ENCODE measurements at places on chromosomes 1 and 21.

- DNase-seq, result no peak
Measured at GRCh38 chr1:240295811-240296210, 204.1 kb downstream of the FMN2 start.

DNA sequence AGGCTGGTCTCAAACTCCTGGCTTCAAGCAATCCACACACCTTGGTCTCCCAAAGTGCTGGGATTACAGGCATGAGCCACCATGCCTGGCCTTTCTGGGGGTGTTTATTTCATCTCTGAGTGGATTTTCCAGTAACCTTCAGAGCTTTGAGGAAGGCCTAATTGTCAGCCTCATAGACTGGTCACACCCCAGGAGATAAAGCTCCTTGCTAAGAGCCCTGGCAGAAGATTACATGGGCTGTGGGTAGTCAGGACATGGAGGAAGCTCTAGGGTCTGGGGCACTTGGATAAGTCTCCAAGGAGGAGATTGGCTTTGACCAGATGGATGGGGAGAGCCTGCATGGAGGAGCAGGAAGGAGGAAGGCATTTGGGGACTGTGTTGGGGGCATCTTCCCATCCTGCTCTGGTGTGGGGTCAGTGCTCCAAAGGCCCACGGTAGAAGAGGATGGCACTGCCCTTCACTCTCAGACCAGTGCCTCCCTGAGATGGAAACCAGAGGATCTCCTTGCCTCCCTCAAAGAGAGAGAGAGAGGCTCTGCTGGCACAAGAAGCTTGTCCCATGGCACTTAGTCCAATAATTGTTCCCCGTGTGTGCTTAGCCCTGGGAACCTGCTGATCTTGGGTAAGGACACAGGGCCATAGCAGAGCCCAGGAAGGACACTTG, 14.7 kb upstream of the GSTM4 start:
- no peak for DNase-seq

DNA sequence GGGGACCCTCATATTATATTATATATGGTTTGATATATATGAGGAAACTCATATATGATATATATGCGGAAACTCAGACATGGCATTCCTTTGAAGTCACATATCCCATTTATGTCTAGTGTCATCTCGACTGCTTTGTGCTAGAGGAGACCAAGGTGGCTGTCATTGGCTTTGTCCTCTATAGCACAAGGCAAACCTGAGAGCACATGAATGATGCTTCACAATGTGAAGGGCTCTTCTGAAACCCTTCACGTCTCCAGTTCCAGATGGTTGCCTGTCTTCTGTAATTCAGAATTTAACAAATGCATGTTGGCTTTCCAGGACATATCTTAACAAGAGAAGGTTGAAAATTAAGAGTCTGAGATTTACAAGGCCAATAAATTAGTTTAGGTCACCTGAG, 303.6 kb downstream of the BARHL2 start:
- no peak for DNase-seq

- DNase-seq, result no peak
Measured at GRCh38 chr1:222288053-222288452, 259.9 kb downstream of the HHIPL2 start.

DNA sequence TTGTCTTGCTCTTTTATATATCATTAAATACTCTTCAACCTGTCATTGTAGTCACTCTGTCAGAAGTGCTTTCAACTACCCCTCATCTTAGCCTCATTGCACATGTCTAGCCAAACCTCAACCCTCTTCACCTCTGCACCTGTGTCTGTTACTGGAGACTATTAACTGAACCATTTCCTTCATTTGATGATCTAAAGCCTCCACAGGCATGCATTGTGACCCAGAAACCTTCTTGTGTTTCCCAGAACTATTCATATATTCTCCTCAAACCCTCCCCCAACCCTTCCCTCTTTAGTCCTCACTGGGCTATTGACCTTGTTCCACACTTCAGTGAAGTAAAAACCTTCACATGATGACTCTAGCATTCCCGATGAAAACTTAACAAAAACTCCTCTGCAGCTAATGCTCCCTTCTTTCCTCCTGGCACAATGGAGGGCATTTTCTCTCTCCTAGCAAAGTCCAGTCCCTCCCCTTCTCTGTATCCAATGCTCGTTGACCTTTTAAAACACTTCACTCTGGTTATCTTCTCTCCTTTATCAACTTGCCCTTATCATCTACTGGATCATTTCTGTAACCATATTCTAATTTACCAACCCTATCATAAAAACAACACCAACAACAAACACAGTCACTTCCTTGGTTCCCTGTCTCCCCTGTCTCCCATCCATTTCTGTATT, 86.1 kb downstream of the BACH1 start:
- no peak for DNase-seq

DNA sequence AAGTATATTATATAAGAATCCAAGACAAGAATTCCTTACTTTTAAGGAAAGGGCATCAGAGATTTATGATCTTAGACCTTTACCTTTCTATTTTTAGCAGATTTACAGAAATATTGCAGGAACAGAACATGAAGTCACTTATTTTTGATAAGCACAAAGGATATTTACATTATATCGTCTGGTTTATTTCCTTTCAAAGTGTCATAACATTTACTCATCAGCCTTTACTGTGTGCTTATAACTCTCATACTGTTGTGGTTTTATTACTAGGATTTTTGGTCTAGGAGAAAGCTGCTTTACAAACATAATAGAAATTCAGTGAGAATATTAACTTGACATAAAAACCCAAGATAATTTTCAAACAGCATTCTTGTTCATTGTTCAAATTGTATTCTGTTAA, 47.6 kb downstream of the APP start:
- no peak for DNase-seq

DNA sequence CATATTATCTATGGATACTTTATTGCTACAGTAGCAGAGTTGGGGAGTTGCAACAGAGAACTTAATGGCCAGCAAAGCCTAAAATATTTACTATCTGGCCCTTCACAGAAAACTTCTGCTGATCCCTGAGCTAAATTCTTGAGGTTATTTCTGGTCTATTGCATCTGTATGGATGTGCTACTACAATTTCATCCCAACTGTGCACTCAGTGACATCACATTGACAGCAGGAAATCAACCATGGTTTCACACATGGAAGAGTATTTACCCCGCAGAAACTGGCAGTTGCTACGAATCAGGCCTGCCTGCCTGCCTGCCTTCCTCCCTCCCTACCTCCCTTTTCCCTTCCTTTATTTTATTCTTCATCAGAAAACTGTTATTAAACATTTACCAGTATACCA, 12.1 kb downstream of the CLCA2 start:
- no peak for DNase-seq

GRCh38 chr1:183310753-183311479, 107.3 kb downstream of the NMNAT2 start:
- no peak for DNase-seq

GRCh38 chr1:192158181-192158580, at the start of gene RGS18:
Gene RGS18, plus strand, starts transcription at chr1:192158462. Its CDS starts 176 bp downstream, at chr1:192158638.
- DNase-seq, result no peak

GRCh38 chr21:46503922-46504550, 45.3 kb downstream of the DIP2A start:
- no peak for DNase-seq

GRCh38 chr1:31041529-31041928, 24.0 kb downstream of the PUM1 start:
- DNase-seq, result no peak

DNA sequence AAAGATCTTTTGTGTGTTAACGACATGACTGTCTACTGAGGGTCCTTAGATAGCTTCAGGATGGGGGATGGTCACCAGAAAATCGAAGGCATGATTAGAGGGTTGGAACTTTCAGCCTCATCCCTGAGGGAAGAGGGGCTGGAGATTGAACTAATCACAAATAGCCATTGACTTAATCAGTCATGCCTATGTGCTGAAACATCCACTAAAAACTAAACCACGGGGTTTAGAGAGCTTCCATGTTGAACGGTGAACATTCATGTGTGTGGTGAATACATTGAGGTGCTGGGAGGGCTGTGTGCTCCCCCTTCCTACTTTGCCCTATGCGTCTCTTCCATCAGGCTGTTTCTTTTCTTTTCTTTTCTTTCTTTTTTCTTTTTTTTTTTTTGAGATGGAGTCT, 17.0 kb downstream of the RBP7 start:
- no peak for DNase-seq

GRCh38 chr1:39086865-39087409, 60.8 kb downstream of the NDUFS5 start:
- DNase-seq, result no peak

- DNase-seq, result no peak
Measured at GRCh38 chr1:22494943-22495579, 43.4 kb downstream of the ZBTB40 start.

GRCh38 chr1:76835203-76835602, 32.1 kb upstream of the ST6GALNAC5 start:
- no peak for DNase-seq

DNA sequence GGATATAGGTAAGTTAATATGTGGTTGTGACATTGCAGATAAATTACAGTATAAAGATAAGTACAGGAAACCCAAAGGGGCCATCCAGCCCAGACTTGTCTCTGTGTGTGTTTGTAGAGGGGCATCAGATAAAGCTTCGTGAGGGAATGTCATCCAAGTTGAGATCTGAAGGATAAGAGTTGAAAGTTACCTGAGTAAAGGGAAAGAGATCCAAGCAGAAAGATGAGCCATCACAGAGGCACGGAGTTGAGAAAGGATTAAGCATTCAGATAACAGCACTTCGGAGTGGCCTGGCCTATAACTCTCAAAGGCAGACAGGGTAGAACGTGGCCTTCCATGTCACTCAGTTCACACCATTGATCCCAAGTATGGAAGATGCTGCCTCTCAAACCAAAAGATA, 749.1 kb downstream of the ADGRL2 start:
- no peak for DNase-seq

DNA sequence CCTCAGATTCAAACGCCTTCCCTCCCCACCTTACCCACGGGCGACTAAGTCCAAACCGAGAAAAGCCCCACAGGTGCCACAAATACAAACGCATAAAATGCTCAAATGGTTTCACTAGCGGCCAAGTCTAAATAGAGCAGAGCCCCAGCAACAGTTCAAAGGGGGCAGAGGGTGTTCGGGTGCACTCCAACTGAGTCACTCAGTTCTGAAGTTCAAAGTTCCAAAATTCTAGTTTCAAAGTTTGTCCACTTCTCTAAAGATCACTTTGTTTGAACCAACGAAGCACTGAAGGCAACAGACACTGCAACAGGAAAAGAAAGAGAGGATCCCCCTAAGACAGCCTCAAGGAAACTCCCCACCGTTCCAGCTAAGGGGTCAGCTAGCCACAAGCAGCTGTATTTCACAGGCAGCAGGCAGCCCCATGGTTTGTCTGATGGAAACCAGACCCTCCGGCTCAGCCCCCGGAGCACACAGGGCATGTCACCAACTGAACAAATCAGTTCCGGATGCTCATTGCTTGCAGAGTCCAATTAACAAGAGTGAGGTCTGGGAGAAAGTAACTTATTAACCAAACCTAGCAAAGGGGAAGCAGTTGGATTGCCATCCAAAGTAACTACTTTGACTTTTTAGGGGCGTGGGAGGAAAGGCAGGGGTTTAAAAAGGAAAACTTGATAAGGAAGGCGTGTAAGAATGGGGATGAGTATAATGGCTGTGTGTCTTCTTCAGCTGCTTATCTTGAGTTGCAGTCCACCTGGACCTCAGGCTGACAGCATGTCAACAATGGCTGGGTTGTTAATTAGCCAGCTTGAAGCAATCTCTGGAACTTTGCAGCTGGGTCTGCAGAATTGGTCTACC, 1423.9 kb upstream of the PRMT6 start:
- DNase-seq, result no peak

- DNase-seq, result no peak
Measured at GRCh38 chr1:20476265-20477038, 9.6 kb downstream of the CAMK2N1 start.

- DNase-seq, result no peak
Measured at GRCh38 chr1:237709355-237709754, 181.4 kb downstream of the ZP4 start.

DNA sequence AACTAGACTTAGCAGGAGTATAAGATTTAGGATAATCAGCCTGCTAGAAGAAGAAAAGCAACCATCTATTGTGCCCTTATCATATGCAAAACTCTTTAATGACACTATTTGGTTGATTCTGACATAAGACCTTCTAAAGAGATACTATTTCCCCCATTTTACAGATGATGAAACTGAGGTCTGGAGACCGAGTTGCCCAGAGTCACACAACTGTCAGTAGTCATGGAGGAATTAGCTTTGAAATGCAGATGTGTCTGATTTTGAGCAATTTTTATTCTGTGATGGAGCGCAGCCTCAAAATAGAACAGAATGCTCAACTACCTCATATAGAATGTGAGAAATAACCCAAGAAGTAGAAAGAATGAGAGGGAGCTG, 69.0 kb downstream of the CD58 start:
- DNase-seq, result no peak

- no peak for DNase-seq
Measured at GRCh38 chr1:2499986-2500596, 24.0 kb downstream of the PLCH2 start.

DNA sequence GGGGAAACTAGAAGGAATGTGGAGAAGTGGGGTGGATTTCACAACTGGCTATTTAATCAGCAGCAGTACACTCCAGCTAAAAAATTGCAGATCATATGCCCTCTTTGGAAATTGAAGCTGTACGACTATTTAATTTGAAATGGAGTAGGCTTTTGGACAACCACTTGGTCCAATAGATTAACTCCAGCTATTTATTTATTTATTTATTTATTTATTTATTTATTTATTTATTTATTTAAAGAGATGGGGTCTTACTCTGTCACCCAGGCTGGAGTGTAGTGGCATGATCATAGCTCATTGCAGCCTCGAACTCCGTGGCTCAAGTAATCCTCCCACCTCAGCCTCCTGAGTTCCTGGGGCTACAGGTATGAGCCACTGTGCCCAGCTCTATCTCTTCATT, 312.3 kb downstream of the KCNH1 start:
- no peak for DNase-seq

DNA sequence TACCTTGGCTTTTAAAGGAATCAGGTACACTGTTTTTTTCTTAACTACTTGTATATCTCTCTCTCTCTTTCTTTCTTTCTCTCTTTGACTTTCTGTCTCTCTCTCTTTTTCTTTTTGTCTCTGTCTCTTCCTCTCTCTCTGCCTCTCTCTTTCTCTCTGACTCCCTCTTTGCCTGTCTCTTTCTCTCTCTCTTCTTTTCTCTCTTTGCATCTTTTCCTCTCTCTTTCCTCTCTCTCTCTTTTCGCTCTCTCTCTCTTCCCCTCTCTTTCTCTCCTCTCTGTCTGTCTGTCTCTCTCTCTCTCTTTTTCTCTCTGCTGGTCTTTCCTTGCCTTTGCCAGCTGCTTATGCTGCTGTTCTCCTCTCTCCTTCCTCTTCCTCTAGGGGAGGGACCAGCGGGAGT, 143.2 kb downstream of the TRIM33 start:
- no peak for DNase-seq

DNA sequence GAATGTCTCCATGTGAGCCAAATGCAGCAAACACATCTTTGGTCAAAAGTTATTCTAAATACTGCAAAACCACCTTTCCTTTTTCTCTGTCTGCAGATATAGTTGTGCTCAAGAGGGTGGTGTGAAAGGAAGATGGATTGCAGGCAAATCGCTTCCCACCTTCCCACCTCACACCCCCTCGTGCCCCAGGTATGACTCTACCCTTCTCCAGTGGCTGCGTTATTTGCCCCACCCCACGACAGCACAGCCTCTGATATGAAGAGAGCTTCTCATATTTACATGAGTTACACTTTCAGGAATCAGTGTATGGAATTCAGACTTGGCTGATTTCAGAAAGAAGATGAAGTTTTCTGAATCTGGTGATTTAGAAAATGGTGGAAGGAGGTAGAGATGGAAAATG, 5.8 kb downstream of the TRIM58 start:
- no peak for DNase-seq
